ENCODE measurements at places on chromosomes 7 and 10. TPM values are rescaled to one million over a fixed set of nuclear protein-coding genes. Genes with fewer than 3 reads are reported as not detected.

SDHAF3 gene
- total RNA-seq = 4.2 TPM

SLC39A12 gene
- not detected for total RNA-seq

POM121 gene
- 11.0 TPM for total RNA-seq

ITPRID1 gene
- not detected for total RNA-seq

ZPBP gene
- total RNA-seq = not detected

H2BK1 gene
- total RNA-seq = not detected

ZNF800 gene
- 9.1 TPM for total RNA-seq

CREB3L2 gene
- 31.4 TPM for total RNA-seq

MPP7 gene
- not detected for total RNA-seq

GIMAP7 gene
- not detected for total RNA-seq

SPDYE2B gene
- total RNA-seq = not detected

ADAM12 gene
- total RNA-seq = 7.2 TPM

SPDYE9 gene
- total RNA-seq = not detected

SYT15 gene
- total RNA-seq = not detected

DNAJB9 gene
- total RNA-seq = 22.6 TPM

UBE2D4 gene
- total RNA-seq = 7.6 TPM

CUZD1 gene
- total RNA-seq = 0.18 TPM

CD36 gene
- total RNA-seq = 0.18 TPM

MBL2 gene
- not detected for total RNA-seq

CRHR2 gene
- not detected for total RNA-seq

HUS1 gene
- 12.1 TPM for total RNA-seq

CHPF2 gene
- total RNA-seq = 110 TPM

ZNF273 gene
- total RNA-seq = 1.9 TPM

EN2 gene
- total RNA-seq = not detected

VIPR2 gene
- not detected for total RNA-seq

BLOC1S2 gene
- total RNA-seq = 25.5 TPM

OR2A12 gene
- not detected for total RNA-seq

SAMD9L gene
- total RNA-seq = 7.6 TPM

CAMK2G gene
- total RNA-seq = 11.6 TPM

TAS2R16 gene
- total RNA-seq = not detected

HOXA10 gene
- total RNA-seq = under 0.01 TPM

UCN3 gene
- not detected for total RNA-seq

CPA1 gene
- not detected for total RNA-seq

GSAP gene
- 0.18 TPM for total RNA-seq

NYAP1 gene
- 7.0 TPM for total RNA-seq

DIP2C gene
- total RNA-seq = 9.1 TPM

SLC13A1 gene
- total RNA-seq = not detected

CHN2 gene
- 1.8 TPM for total RNA-seq

KIAA1549 gene
- total RNA-seq = 1.3 TPM

SKIDA1 gene
- 0.18 TPM for total RNA-seq

DMBT1 gene
- total RNA-seq = not detected

ABCC2 gene
- total RNA-seq = 0.32 TPM

NPFFR1 gene
- not detected for total RNA-seq

CNTNAP2 gene
- total RNA-seq = under 0.01 TPM

MRPS33 gene
- 18.4 TPM for total RNA-seq

SPDYE1 gene
- not detected for total RNA-seq

AKR1C8 gene
- not detected for total RNA-seq

SCART1 gene
- total RNA-seq = 0.54 TPM

TBX20 gene
- total RNA-seq = 49.5 TPM

UTF1 gene
- total RNA-seq = not detected

CYP3A7 gene
- total RNA-seq = not detected

LOXL4 gene
- 9.1 TPM for total RNA-seq
